ENCODE measurements at places on chromosomes 12 and 14.

DNA sequence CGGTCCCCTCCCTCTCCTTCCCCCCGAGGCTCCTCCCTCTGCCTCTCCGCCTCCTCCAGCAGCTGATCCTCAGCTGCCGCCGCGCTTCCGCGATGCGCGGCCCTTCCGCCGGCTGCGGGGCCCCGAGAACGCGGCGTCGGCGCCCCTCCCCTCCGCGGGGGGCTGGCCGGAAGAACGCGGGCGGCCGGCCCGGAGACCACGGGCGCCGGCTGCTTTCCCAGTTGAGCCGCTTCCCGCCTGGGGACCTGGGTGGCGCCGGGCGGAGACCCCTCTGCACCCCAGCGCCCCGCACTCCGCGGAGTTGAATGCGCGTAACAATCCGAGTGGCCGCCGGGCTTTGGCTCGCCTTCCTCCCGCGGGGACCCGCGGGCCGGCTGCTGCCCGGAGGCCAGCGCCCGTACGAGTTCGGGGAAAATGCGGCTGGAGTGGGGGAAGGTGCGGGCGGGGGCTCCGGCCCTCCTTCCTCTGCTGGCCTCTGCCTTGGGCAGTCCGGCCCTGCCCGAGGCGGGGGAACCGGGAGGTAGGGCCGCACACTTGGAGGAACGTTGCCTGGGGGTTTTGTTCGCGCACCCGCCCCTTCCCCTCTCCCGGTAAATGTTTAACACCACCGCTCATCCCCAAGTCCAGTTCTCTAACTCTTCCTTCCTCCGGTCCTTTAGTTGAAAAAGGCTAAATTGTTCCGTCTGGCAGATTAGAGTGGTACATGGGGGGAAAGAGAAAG is 393 bp upstream of the DCAF5 start:
- H3K4me1 ChIP-seq = peaks cover 23% of the 10 kb centered on the region
- peak overlapping the region; percentile 83 for H3K4me3 ChIP-seq
- no peaks in the 10 kb centered on the region for H3K27me3 ChIP-seq
- peaks cover 47% of the 10 kb centered on the region for H3K36me3 ChIP-seq

GRCh38 chr12:109753054-109753401 is 39.4 kb downstream of the FAM222A start:
- H3K27me3 ChIP-seq = peaks cover 13% of the 10 kb centered on the region
- no peaks in the 10 kb centered on the region for H3K36me3 ChIP-seq
- no peaks in the 10 kb centered on the region for H3K4me1 ChIP-seq
- no peak overlapping the region for H3K27ac ChIP-seq
- no peak overlapping the region for H3K4me3 ChIP-seq

DNA sequence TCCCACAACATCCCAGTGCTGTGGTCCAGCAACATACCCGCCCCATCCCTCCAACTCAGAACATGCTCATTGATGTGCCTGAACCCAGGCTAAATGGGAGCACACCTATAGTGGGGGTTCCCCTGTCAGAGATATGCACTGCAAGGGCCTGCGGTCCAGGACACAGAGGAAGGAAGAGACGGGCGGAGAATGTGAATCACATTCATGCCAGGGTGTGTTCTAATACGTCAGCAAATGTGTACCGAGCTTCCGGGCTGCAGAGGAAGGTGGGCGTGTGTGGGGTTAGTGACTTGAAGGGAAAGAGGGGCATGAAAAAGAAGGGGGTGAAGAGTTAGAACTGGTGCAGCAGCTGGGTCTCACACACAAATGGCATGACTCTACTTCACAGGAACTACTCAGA is 83.7 kb downstream of the DPF3 start:
- no peaks in the 10 kb centered on the region for H3K4me1 ChIP-seq
- no peaks in the 10 kb centered on the region for H3K36me3 ChIP-seq
- DNase-seq = no peak
- no peak overlapping the region for H3K4me3 ChIP-seq
- no peak overlapping the region for H3K27ac ChIP-seq
- no peaks in the 10 kb centered on the region for H3K27me3 ChIP-seq

DNA sequence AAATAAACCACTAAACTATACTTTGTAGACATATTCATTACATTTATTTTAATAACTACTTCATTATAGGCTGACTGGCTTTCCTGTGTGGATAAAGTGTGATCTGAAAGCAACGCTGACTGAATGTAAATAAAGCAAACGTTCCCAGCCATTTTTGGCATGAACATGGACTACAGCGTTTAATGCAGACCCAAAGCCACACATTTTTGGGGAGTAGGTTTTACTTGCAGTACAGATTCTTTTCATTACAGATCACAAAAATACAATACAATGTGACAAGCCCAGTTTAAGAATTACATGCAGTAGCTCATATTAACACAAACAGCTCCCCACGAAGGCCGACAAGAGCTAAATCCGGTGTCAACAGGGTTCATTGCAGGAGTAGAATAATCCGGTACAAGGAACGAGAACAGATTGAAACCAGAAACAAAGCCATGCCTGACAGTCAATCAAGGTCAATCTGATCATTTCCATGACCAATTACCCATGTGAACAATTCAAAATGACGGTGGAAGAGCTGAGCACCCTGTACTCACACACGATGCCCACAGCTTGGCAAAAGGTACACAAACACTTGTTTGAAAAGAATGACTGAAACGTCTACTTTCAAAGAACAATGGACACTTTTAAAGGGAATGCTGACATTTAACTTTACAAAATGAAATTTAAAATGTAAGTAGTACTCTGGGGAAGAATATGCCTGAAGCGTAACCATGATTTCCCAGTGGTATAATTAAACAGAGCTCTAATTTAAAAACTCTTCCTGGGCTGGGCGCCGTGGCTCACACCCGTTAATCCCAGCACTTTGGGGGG is 5.3 kb downstream of the BAG5 start:
- DNase-seq = no peak
- H3K27ac ChIP-seq = no peak overlapping the region
- peaks cover 23% of the 10 kb centered on the region for H3K4me1 ChIP-seq
- H3K27me3 ChIP-seq = no peaks in the 10 kb centered on the region
- peaks cover 43% of the 10 kb centered on the region for H3K36me3 ChIP-seq

DNA sequence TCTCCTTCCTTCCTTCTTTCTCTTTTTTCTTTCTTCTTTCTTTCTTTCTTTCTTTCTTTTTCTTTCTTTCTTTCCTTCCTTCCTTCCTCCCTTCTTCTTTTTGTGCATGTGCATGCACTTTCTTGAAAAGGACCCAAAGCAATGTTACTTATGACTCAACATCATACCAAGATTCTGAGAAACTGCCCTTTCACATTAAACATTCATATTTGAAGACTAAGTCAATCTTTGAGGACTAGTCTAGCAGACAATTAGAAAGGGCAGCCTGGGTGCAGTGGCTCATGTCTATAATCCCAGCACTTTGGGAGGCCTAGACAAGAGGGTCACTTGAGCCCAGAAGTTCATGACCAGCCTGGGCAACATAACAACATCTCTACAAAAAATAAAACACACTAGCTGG is 212.8 kb upstream of the KITLG start:
- H3K36me3 ChIP-seq = no peaks in the 10 kb centered on the region
- no peaks in the 10 kb centered on the region for H3K4me1 ChIP-seq
- H3K27me3 ChIP-seq = no peaks in the 10 kb centered on the region
- H3K27ac ChIP-seq = no peak overlapping the region
- no peak overlapping the region for H3K4me3 ChIP-seq

DNA sequence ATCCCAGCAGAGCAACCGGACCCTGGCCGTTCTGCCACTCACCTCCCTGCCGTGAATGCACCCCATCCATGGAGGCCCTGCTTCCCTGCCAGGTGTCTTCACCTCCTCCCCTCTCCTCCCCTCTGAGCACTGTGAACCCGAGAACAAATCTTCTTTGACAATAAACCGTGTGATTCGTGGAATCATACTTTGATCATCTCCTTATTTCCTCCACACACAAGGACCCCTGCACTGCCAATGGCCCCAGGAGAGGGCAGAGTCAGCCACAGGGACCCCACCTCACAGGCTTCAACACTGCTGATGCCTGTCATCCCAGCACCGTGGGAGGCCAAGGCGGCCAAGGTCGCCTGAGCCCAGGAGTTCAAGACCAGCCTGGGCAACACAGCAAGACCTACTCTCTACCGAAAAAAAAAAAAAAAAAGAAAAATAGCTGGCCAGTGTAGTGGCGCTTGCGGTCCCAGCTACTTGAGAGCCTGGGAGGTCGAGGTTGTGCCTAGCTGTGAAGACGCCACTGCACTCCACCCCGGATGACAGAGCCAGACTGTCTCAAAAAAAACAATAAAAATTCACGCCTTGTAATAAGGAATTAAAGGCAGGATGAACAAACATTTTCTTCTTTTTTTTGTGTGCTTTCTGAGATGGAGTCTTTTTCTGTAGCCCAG is 1.1 kb downstream of the XRCC3 start:
- H3K27ac ChIP-seq = no peak overlapping the region
- H3K27me3 ChIP-seq = no peaks in the 10 kb centered on the region
- H3K36me3 ChIP-seq = peaks cover 64% of the 10 kb centered on the region
- H3K4me1 ChIP-seq = peaks cover 22% of the 10 kb centered on the region
- H3K4me3 ChIP-seq = peak overlapping the region; percentile 94

DNA sequence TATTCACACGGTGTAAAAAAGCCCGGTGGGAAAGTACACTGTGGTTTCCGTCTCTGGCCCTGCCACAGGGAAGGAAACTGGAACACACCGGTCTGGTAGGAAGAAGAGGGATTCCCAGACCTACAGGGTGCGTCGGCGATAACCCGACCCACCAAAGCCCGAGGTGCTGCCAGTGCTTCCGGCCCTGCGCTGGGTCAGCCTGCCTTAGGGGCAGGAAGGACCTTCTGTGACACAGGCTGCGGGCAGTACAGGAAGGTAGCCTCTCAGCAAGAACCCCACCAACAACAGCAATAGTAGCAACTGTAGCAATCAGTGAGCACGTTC is 169.5 kb upstream of the FKBP4 start:
- H3K36me3 ChIP-seq = no peaks in the 10 kb centered on the region
- H3K4me3 ChIP-seq = no peak overlapping the region
- DNase-seq = no peak
- H3K4me1 ChIP-seq = peaks cover 13% of the 10 kb centered on the region

DNA sequence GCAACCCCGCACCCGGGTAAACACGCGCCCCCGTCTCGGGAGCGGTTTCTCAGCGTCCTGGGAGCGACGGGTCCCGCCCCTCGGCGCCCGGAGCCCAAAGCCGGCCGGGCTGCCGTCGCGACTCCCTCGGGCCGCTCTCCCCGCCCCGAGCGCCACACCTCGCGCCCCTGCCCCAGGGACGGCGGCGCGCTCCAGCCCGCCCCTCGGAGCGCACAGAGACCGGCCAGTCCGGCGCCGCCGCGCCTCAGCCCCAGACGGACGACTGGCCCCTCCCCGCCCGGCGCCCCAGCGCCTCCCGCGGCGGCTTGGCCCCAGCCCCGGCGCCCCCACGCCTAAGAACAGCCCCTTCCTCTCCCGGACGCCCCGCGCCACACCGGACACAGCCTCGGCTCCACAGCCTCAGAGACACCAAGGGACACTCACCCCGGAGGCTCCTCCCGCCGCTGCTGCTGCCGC is 411 bp downstream of the BTBD7 start:
- H3K27ac ChIP-seq = peak overlapping the region; percentile 97
- H3K4me3 ChIP-seq = peak overlapping the region; percentile 76
- peak; percentile 67 for DNase-seq
- no peaks in the 10 kb centered on the region for H3K27me3 ChIP-seq

- H3K36me3 ChIP-seq = no peaks in the 10 kb centered on the region
- no peak overlapping the region for H3K27ac ChIP-seq
- peaks cover 13% of the 10 kb centered on the region for H3K27me3 ChIP-seq
- no peak for DNase-seq
- no peak overlapping the region for H3K4me3 ChIP-seq
Measured at GRCh38 chr14:66224492-66225178, 261.5 kb upstream of the CCDC196 start.

GRCh38 chr12:48182631-48183030 is 813 bp upstream of the CCDC184 start:
- H3K27me3 ChIP-seq = peaks cover 76% of the 10 kb centered on the region
- DNase-seq = no peak
- H3K27ac ChIP-seq = no peak overlapping the region

GRCh38 chr14:92143309-92143708 is 21.5 kb downstream of the CPSF2 start:
- no peaks in the 10 kb centered on the region for H3K4me1 ChIP-seq
- H3K27me3 ChIP-seq = no peaks in the 10 kb centered on the region
- peaks cover 25% of the 10 kb centered on the region for H3K36me3 ChIP-seq

DNA sequence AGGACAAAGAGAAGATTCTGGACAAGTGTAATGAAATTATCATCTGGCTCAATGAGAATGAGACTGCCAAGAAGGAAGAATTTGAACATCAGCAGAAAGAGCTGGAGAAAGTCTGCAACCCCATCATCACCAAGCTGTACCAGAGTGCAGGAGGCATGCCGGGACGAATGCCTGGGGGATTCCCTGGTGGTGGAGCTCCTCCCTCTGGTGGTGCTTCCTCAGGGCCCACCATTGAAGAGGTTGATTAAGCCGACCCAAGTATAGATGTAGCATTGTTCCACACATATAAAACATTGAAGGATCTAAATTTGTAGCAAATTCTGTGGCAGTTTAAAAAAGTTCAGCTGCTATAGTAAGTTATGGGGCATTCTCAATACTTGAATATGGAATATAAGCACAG is 174.3 kb upstream of the CCND2 start:
- no peaks in the 10 kb centered on the region for H3K4me1 ChIP-seq
- H3K4me3 ChIP-seq = no peak overlapping the region
- H3K27ac ChIP-seq = no peak overlapping the region
- H3K36me3 ChIP-seq = no peaks in the 10 kb centered on the region
- peaks cover 52% of the 10 kb centered on the region for H3K27me3 ChIP-seq

DNA sequence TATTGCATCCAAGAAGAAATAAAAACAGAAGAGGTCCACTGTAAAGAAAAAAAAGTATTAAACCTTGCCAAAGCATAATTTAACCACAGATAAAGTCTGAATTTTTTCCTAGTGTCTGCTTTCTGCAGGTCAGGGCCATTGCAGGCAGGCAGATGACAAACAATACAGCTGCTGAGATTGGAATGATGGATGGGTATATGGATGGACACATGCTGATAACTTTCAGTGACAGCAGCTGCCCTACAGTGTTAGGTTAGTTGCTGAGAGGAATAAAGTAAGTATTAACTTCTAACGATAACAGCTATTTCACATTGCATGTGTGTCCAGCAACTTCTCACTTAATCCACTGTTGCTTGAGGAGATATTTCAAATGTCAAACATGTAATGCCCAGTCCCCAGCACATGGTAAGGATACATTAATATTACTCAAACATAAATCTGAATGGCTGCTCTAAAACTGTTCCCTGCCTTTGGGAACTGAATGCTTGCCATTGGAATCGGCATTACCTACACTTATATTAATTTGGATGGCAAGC is 515.3 kb downstream of the RMST start:
- H3K27ac ChIP-seq = no peak overlapping the region
- no peaks in the 10 kb centered on the region for H3K27me3 ChIP-seq
- no peak for DNase-seq

Measured in Calu3 (cell line).